ENCODE measurements at places on chromosomes 12 and 14.

- DNase-seq, result no peak
These were observed 168.3 kb downstream of the CACNA1C start for GRCh38 chr12:2221030-2221621.

DNA sequence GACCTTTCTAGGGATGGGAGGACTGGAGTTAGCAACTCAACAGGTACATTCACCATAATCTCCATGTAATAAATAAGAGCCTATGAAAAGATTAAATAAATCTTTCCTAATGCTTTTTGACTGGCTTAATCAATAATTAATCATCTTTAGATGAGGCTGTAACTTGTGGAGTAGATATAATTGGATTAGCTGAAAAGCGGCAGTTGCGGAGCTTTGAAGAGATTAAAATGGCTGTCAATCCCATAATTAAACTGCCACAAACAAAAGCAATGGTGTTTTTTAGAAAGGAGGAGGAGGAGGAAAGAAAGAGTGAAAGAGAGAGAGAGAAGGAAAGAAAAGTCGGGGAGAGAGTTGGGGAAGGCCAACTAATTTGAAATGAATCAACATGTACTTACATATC lies 70.7 kb upstream of the TMEM263 start:
- DNase-seq, result no peak

- no peak for DNase-seq
These were observed 16.0 kb upstream of the ENDOU start for GRCh38 chr12:47741340-47741703.

DNA sequence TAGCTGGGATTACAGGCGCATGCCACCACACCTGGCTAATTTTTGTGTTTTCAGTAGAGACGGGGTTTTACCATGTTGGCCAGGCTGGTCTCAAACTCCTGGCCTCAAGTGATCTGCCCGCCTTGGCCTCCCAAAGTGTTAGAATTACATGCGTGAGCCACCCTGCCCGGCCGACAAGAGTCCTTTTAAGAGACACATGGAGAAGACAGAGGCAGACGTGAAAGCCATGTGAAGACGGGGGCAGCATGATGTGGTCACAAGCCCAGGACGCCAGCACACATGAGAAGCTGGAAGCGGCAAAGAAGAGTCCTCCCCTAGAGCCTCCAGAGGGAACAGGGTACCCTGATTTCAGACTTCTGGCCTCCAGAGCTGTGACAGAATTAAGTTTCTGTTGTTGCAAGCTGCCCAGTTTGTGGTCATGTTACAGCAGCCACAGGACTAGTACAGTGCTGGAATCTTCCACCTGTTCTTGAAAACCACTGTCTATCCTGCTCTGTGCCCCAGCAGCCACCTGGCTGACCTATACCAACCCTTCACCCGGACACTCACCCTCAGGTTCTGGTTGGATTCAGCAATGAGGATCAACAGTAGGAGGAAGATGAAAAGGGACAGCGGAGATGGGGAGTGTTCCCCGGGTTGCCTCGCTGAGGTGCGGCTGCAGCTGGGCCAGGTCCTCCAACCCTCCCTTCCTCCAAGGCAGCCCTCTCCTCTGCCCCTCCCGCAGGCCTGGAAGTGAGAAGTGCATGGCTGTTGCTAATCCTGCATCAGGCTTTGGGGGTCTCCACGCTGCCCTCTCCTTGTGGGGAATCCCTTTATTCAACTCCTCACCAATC lies 16.9 kb downstream of the VPS37B start:
- DNase-seq, result no peak

DNA sequence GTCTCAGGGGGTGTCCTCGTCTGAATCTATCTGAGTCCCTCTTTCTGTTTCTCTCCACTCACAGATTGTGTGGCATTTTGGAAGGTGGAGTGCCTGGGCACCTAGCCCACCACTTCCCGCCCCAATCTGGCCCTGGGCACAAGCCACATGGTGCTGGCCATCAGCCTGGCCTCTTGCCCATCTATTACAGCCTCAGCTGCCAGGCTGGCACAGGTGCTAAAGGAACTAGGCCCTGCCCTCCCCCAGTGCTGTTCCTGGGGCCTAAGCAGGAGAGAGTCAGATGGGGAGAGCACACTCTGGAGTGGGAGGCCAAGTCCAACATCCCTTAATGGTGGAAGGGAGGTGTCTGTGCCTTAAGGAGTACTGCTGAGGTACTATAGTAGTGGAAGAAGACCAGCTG lies 8.3 kb upstream of the CALCOCO1 start:
- DNase-seq, result no peak

- no peak for DNase-seq
These were observed 14.3 kb downstream of the CHGA start for GRCh38 chr14:92937051-92937937.

- DNase-seq, result no peak
These were observed 2.0 kb upstream of the SHMT2 start for GRCh38 chr12:57227315-57228115.

Data from thoracic aorta (tissue), 2 donors.